ENCODE measurements at places on chromosomes 5 and 9.
A peak's percentile ranks its signal among the peaks of the same experiment; 100 is the strongest.

GRCh38 chr5:171701100-171701541 is 84.5 kb upstream of the SMIM23 start:
- no peak for DNase-seq

GRCh38 chr9:12657998-12658397 is 35.2 kb upstream of the TYRP1 start:
- DNase-seq, result no peak

- no peak for DNase-seq
Observed at GRCh38 chr5:34903260-34903659, 12.0 kb downstream of the RAD1 start.

DNA sequence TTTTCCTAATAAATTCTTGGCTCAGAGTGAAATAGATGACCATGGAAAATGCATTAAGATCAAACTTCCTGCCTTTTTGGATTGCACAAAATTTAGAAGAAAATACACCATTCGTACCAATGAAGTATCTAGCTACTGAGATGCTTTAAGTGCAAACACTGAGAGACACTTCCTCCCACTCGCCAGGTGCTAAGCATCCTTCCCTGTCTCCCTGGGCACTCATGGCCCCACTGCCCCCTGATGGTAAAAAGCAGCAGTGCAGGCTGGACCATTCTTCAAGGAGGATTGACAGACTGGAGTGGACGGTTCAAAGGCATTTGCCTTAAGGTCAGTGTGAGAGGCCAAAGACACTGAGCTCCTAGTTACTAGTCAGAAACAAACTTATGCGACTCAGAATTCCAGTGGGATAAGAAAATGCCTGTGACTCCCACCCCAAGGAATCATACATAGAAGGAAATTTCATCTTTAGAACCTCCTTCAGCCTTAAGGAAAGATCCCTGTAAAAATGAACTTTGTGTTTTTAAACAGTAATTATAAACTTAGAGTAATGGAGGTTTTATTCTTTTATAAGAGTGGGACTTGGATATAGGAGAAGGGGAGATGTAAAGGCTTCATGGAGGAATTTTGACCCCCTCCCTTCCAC is 86.0 kb upstream of the SLC30A5 start:
- DNase-seq, result peak; percentile 43

- no peak for DNase-seq
Observed at GRCh38 chr9:80147866-80148265, 576.1 kb downstream of the TLE4 start.

GRCh38 chr9:1337169-1337568 is 287.0 kb downstream of the DMRT2 start:
- no peak for DNase-seq

- no peak for DNase-seq
Observed at GRCh38 chr9:676780-677438, 164.6 kb upstream of the DMRT1 start.

DNA sequence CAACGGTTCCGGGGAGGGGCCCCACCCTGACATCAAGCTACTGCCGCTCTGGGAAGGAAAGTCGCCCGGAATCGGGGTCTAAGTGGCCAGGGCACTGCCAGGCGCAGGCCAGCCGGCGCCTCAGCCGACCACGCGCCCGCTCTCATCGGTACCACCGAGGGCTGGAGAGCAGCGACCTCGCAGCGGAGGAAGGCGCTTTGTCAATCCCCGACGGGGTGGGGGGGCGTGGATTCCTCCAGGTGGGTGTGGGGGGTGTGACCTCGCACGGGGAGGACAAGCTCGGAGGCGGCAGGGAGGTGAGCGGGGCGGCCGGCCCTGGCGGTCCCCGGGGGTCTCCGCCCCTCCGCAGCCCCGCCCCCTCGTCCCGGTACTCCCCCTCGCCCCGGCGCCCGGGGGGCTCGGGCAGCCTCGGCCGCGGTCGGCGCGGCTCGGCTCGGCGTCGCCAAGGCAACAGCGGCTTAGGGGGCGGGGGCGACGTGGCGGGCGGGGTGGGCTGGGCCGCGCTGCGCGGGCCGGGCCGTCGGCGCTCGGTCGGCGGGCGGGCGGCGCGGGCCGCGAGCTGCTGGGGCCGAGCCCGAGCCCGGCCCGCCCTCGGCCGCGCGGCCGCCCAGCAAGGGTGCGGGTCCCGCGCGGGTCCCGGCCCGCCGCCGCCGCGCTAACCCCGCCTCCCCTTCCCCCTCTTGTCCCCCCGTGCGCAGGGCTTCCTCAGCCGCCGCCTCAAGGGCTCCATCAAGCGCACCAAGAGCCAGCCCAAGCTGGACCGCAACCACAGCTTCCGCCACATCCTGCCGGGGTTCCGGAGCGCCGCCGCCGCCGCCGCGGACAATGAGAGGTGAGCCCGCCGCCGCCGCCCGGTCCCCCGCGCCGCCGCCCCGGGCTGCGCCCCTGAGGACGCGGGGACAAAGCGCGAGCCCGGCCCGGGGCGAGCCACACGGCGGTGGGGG is 47.5 kb downstream of the DAB2IP start:
- DNase-seq, result peak; percentile 48

DNA sequence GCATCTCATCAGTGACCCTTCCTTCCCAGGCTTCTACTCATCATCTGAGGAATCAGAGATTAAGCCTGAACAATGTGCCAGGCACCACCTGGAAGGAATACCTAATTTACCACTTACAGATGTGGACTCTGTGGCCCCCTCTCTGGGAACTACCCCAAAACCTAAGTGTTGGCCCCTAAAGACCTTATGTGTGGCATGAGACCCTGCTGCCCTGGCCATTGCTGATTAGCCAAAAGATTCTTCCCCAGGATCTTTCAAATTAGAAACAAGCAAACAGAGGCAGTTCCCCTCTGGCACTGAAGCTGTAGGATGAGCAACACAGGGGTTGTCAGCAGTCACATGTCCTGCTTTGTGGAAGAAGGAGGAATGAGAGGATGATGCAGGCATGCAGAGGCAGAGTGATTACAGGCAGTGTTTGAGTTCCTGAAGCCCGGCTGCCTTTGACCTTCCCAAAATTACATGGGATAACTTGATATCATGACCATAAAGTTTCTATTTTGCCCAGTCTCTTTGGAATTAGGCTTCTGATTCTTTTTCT is 10.6 kb downstream of the SPINK4 start:
- no peak for DNase-seq

DNA sequence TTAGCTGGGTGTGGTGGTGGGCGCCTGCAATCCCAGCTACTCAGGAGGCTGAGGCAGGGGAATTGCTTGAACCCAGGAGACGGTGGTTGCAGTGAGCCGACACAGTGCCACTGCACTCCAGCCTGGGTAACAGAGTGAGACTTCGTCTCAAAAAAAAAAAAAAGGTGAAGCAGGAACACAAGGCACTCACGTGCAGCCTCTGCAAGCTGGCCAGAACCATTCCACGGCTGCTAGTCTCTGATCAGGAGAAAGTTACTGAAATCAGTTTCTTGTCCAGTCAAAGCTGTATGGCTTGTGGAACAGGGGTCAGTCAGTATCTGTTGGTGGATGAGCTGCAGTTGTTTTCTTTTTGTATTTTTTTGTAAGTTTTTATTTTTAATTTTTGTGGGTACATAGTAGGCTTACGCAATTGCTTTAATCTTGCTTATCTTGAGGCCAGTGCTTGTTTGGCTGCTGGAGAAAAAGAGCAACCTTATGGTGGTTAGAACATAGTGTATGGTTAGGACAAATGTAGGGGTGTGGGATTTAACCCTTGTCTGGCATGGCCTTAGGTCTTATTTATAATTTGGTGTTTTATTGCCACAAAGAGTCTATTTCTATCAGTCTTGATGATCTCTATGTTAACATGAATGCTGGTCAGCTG is 32.7 kb upstream of the GTF2H2C start:
- DNase-seq, result no peak

DNA sequence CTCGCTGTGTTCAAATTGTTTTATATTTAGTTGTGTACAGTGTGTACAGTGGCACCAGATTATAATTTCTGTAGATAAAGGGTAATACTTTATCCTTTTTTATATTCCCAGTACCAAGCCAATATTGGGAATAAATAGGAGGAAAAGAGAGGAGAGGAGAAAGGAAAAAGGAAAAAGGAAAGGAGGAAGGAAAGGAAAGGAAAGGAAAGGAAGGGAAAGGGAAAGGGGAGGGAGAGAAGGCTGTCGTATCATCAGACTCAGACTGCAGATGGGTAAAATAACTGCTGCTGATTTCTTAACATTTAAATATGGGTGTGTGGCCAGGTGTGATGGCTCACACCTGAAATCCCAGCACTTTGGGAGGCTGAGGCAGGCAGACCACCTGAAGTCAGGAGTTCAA is 51.0 kb downstream of the C5orf22 start:
- no peak for DNase-seq

- DNase-seq, result no peak
Observed at GRCh38 chr5:160451281-160451680, 29.6 kb downstream of the PTTG1 start.

GRCh38 chr9:6123416-6123815 is 92.2 kb upstream of the IL33 start:
- DNase-seq, result no peak

- DNase-seq, result peak; percentile 50
Observed at GRCh38 chr9:13939701-13940490, 374.0 kb downstream of the NFIB start.

DNA sequence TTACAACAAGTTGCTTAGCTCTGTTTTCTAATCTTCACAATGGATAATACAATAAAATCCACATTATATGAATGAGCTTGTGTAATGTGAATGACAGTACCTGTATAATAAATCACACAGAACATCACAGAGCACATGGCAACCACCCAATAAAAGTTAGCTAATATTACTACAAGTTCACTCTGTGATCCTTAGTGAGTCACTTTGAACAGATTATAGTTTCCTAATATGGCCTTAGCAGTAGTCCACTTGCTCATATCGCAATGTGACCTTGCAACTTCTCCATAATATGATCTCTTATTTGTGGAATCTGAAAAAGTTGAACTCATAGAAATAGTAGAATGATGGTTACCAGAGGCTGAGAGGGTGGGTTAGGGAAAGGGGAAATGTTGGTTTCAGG is 361.3 kb downstream of the PTPRD start:
- no peak for DNase-seq

GRCh38 chr9:125515983-125516940 is 190.7 kb downstream of the MAPKAP1 start:
- no peak for DNase-seq

- DNase-seq, result no peak
Observed at GRCh38 chr5:172971482-172971881, 12.1 kb upstream of the ATP6V0E1 start.

GRCh38 chr9:97501972-97502221 is 431 bp downstream of the TMOD1 start:
- DNase-seq, result no peak

DNA sequence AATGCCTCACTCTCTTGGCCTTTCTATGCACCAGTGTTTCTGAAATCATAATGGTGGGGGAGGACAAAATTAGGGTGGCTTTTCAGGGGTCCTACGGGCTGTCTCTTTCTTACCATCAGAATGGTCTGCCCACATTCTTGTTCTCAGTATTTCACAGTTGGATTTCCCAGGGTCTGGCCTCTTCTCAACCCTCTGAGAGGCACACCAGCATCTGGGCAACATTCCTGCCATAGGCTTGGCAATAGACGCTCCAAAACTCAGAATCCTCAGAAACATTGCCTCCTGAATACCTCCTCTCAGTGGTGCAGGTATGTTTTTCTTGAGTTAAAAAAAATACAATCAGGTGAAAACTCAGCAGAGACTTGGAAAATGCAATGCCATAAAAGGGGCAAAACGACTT is 358.3 kb downstream of the NTRK2 start:
- DNase-seq, result no peak

DNA sequence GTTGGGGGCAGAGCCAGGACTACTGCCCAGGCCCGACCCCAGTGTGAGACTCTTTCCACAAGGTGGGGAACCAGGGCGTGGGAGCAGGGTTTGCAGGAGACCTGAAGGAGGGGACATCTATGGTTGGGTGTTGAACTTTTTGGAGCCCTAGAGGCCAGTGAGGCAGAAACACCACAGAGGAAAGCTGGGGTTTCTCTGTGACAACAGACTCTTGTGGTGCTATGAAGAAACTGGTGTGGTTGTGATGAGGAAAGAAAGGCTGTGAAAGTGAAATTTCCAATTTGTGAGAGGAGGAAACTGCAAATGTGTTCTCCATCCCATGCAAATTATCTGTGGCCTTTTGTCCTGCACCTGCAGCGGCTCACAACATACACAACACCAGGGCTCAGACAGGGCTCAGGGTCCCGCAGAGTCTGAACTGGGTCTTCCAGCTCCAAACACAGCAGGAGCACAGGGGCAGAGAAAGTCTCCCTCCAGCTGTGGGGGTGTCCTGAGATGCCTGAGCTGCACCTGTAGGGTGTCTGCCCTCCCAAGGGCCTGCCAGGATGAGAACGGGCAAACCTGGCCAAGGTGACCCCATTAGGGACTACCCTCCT is 51.4 kb upstream of the GRHPR start:
- DNase-seq, result no peak

DNA sequence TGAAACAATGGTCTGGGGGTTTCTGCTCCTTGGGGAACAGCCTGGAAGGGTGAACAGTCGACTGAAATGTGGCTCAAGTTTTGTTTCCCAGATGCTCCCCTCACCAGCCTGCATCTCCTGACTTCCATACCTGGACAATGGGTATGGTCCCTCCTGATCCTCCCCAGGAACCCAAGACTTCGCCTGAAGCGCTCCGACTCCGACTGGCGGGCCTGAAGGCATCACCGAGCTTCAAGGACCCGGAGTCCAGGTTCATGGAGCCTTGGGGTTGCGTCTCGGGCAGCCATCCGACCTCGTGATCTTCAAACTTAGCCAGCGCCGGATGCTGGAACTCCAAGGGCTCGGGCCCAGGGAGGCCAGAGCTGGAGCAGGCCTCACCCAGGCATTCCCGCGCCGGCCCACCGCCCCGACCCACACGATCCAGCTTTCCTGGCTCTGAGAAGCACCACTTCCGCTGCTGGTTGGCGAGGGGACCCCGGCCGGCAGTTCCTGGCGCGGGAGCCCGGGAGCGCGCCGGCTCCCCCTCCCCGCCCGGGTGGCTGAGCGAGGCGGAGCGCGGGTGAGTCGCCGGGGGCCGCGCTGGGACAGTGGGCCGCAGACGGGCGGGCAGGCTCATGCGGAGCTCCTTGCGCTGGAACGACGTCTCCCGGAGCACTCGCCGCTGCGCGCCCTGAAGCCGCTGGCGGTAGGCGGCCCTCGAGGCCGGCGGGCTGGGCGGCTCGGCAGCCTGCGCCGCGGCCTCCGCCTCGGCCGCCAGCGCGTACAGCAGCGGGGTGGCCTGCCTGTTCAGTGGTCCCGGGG is 5.2 kb downstream of the SHROOM1 start:
- no peak for DNase-seq

DNA sequence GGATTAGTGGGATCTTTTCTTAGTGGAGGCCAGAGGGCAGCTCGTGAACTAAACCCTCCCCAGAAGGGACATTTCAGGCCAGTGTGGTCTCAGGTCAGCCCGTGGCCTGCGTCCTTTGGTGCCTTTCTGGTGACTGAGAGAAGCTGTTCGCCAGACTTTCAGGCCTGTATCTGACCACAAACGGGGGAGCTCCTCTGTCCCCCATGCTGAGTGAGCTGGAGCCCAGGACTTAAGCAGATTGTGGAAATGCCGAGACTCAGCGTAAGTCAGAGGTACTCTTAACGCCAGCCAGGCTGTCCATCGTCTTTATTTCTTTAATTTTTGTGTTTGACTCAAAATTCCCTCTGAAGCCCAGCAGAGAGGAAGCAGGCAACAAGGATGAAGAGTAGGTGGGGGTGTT is 54.8 kb upstream of the NCS1 start:
- DNase-seq, result no peak

Measured in NCI-H774 (cell line).